ENCODE measurements at places on chromosomes 4 and X.

- DNase-seq: no peak
These were observed 597.2 kb upstream of the GNPDA2 start for GRCh38 chr4:45323453-45324058.

DNA sequence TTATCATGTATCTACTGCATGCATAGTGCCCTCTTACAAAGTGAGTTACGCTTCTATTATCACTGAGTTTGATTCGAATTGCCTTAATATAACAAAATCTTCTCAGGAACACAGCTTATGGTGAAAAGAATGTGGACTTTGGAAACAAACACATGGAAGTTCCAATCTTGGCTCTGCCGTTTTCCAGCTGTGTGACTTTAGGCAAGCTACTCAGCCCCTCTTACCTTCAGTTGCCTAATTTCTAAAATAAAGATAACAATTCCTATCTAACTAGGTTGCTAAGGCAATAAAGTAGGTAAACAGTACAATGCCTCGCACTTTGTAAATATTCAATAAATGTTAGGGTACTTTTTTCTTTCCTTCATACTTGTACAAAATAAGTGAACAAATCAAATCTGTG lies 104.0 kb upstream of the GRIA3 start:
- no peak for DNase-seq

GRCh38 chr4:148067301-148067916 lies 335.5 kb downstream of the ARHGAP10 start:
- DNase-seq: no peak

GRCh38 chr4:10491401-10491800 lies 34.2 kb upstream of the ZNF518B start:
- no peak for DNase-seq

- no peak for DNase-seq
These were observed 184.3 kb downstream of the NAA11 start for GRCh38 chr4:79141530-79141929.

GRCh38 chrX:30620980-30621618 lies 32.1 kb upstream of the GK start:
- DNase-seq: no peak

- DNase-seq: no peak
These were observed 62.7 kb upstream of the SCML1 start for GRCh38 chrX:17674601-17675000.

DNA sequence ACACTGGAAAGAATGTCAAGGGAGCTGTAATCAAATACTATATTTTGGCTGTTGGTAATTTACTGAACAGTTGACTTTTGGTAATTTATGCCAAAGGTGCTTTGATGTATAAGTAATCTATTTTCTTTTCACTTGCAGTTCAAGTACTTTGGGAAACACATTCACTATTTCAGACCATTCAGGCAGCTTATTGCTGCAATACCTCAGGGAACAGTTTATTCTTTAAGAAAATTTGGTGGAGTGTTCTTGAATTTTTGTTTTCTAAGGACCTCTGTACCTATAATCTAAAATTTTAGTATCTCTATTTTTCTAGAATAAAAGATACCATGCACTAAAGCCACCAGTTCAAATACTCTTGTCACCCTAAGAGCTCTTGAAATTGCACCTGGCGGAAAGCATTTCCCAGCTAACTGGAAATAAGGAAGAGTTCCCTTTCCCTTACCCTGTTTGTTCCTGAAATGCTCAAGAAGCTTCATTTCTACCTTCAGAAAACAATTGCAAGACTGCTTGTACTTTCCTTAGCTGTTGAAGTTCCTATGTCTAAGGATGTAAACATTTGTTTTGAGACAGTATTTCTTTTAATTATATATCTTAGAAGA lies 633.5 kb upstream of the FAT1 start:
- no peak for DNase-seq

DNA sequence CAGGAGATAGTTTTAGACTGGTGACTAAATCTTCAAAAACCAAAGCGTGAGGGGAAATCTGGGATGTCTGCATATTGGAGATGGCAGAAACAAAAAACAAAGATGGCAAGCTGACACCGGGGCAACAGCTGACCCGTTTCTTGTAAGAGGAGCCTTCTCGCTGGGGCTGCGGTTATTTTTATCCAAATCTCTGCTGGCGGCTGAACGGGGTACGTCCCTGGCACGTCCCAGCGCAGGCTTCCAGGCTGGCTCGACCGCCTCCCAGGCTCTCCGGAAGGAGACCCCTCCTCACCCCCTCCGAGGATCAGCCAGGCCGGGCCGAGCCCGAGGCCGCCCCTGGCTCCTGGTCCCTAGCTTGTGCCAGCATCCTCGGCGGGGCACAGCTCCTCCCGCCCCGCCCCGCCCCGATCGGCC lies 403 bp downstream of the SGCB start:
- DNase-seq: peak; percentile 4

DNA sequence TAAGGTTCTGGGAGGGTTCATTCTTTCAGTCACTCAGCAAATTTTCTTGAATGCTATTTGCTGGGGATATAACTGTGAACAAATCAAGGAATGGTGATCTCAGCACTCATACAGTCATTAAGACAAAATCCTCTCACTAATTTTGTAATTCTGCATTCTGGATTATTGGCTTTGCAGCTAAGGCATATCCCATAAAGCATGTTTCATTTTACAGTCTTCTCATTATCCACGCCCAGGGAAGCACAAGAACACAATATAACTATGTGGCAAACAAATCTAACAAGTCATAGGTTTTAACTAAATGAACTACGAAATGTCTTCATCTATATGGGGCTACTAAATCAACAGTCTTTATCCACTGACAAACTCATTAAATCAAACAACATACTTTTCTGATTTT lies 139.9 kb downstream of the CAMK2D start:
- DNase-seq: no peak

- DNase-seq: no peak
These were observed 18.0 kb downstream of the SUV39H1 start for GRCh38 chrX:48714573-48714972.

- DNase-seq: no peak
These were observed 92.1 kb upstream of the COX18 start for GRCh38 chr4:73161527-73162185.

- DNase-seq: no peak
These were observed 270.1 kb downstream of the QDPR start for GRCh38 chr4:17241835-17242234.

DNA sequence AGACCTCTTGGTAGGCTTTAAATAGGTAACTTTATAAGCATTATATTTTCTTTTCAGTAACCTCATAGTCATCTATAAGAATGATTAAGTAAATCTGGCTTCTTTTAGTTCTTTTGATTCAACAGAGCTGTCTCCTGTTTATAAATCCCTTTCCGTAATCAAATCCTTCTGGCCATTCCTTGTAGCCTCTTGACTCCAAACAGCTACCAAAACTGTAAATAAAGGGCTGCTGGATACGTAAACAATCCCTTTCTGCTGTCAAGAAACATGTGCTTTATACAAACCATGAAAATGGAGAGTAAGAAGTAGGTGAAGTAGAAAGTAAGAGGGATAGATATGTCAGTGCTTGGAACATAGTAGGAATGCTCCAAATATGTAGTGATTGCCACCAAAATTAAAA lies 183.2 kb upstream of the CASK start:
- DNase-seq: no peak

- no peak for DNase-seq
These were observed 5.9 kb downstream of the FAM53A start for GRCh38 chr4:1678244-1678643.

- DNase-seq: no peak
These were observed 174.0 kb upstream of the MAP3K15 start for GRCh38 chrX:19689170-19689779.

GRCh38 chr4:150890246-150890645 lies 124.8 kb downstream of the LRBA start:
- no peak for DNase-seq

GRCh38 chr4:3189459-3189858 lies 59.5 kb upstream of the MSANTD1 start:
- no peak for DNase-seq

- DNase-seq: no peak
These were observed 72.4 kb downstream of the DCLK2 start for GRCh38 chr4:150150629-150151062.

GRCh38 chr4:125639182-125639621 lies 324.4 kb downstream of the FAT4 start:
- DNase-seq: no peak

- DNase-seq: no peak
These were observed 153.4 kb upstream of the ARSJ start for GRCh38 chr4:114132830-114133229.

DNA sequence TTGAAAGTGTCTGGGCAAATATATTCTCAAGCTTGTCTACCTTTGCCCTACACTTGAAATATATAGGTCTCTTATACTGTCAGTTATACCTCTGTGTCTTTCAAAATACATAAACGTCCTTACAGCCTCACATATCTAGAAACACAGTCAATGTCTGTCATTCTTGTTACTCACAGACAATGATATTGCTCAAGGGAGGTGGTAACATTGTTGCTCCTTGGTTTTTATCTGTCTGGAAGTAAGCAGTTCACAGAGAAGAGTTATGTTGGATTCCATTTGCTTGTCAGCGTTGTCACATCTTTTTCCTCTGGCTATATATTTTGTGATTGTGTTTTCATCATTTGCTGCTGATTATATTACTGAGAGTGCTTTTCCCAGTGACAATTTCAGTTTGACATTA lies 1528.9 kb downstream of the PCDH7 start:
- DNase-seq: no peak

DNA sequence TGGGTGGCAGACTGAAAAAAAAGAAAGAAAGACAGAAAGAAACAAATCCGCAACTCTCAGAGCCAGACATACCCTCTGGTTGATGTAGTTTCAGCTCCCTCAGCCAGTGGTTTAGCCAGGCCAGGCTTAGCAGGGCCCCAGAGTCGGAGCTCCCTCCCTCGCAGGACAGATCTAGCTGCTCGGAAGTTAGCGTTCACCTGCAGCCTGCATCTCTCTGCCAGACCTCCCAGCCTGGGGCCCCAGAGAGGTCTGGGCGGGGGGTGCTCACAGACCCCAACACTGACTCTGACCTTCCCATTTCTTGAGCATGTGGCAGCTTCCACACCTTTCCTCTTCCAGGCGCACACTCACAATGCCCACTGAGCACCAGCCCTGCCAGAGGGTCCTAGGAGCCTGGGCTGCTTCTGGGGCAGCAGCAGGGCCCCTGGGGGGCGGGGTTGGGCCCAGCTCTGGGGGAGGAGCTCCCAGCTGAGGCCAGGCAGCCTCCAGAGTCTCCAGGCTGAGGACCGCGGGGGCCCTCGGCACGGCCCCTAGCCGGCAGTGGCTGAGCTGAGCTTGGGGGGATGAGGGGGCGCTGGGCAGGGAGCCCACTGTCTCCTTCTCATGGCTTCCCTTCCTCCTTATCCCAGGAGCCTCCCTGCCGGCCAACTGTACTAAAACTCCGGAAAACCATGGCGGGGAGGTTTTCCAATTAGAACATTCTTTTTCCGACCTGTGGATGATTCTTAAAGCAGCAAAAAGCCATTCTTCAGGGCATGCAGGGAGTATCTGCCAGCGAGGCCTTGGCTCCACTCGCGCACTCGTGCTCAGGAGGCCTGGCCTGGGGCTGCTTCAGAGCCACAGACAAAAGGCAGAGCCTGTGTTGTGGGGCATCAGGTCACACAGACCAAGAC lies 4.6 kb upstream of the ZNF185 start:
- no peak for DNase-seq

DNA sequence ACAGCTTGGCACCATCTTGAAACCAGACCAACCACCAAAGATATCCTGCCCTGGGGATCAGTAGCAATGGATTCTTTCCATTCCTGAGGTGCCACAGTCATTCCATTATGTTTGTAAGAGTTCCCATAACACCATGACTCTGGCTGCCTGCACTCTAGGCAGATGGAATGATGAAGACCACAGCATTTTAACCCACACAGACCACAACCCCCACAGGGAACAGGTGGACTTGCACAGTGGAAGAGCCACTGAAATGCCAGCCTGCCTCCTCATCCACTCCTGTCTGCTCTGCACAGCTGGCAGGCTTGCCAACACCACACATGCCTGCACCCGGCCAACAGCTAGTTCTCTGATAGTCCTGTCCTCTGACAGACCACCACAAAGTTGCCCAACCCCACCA lies 2362.2 kb upstream of the AGA start:
- DNase-seq: no peak

GRCh38 chr4:88696630-88697029 lies 999 bp downstream of the NAP1L5 start:
- no peak for DNase-seq

- no peak for DNase-seq
These were observed 102.7 kb downstream of the SH3BGRL start for GRCh38 chrX:81304563-81304962.

- no peak for DNase-seq
These were observed 176.5 kb upstream of the NRK start for GRCh38 chrX:105645667-105646357.

GRCh38 chr4:10333942-10334341 lies 123.3 kb downstream of the ZNF518B start:
- no peak for DNase-seq

- DNase-seq: no peak
These were observed 138.5 kb upstream of the TBL1X start for GRCh38 chrX:9326369-9326768.

DNA sequence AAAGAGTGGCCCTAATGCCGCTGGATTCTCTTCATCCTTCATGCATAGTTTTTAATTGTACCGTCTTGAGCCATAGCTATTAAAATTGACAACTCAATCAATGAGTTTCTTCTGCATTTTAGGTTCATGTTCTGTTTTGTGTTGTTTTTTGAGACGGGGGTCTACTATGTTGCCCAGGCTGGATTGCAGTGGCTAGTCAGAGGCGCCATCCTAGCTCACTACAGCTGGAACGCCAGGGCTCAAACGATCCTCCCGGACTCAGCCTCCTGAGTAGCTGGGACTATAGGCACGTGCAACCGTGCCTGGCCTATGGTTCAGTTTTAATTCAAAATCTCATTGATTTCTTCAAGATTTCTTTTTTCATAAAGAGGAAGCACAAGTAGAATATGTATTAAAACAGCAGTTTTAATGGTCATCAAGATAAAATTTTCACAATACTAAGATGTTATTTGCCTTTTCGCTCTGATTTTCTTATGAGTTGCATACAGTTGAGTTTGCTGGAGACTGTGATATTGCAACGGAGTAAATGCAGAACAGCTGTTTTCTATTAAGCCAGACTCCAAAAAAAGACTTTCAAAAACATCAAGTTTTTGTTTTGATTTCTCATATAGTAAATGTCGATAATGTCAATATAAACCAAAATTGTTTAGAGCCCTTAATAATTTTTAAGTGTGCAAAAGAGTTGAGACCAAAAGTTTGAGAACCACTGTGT lies 1.1 kb upstream of the STX18 start:
- no peak for DNase-seq
